ENCODE measurements at places on chromosomes 7 and 10.
A peak's percentile ranks its signal among the peaks of the same experiment; 100 is the strongest.

GRCh38 chr10:94343151-94343550 is 19.6 kb downstream of the NOC3L start:
- DNase-seq = no peak

DNA sequence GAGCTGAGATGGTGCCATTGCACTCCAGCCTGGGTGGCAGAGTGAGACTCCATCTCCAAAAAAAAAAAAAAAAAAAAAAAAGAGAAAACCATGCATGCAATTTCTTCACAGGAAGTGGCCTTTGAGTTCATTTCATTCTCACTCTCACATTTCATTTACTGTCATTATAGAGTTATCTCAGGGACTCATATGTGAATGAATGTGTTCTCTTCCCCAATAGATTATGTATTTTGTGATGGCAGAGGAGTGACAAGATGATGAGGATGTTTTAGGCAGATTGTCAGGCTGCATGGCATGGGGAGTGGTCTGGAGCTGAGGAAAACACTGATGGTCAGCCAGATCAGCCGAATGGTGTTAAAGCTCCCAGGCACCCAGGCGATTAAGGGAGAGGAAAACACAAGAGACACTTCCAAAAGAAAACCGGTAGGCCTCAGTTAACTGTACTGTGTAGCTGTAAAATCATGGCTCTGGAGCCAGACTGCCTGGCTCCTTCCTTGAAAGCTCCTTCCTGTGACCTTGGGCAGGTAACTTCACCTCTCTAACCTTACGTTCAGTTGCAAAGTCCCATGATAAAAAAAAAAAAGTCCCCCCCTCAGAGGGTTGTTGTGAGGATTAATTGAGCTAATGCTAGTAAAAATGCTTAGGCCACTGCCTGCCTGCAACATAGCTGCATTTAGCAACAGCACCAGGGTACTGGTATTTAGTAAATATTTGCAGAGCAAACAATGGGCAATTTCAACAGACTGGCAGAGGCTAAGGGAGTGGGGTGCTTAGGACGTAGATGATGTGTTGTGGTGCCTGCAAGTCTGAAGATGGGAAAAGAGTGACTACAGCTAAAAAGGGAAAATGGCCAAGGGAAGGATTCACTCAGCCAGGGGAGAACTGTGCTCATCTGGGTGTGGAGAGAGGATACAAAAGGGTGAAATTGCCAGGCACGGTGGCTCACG is 6.9 kb downstream of the FRAT2 start:
- no peak for DNase-seq

GRCh38 chr7:48249166-48249565 is 77.9 kb downstream of the ABCA13 start:
- no peak for DNase-seq

DNA sequence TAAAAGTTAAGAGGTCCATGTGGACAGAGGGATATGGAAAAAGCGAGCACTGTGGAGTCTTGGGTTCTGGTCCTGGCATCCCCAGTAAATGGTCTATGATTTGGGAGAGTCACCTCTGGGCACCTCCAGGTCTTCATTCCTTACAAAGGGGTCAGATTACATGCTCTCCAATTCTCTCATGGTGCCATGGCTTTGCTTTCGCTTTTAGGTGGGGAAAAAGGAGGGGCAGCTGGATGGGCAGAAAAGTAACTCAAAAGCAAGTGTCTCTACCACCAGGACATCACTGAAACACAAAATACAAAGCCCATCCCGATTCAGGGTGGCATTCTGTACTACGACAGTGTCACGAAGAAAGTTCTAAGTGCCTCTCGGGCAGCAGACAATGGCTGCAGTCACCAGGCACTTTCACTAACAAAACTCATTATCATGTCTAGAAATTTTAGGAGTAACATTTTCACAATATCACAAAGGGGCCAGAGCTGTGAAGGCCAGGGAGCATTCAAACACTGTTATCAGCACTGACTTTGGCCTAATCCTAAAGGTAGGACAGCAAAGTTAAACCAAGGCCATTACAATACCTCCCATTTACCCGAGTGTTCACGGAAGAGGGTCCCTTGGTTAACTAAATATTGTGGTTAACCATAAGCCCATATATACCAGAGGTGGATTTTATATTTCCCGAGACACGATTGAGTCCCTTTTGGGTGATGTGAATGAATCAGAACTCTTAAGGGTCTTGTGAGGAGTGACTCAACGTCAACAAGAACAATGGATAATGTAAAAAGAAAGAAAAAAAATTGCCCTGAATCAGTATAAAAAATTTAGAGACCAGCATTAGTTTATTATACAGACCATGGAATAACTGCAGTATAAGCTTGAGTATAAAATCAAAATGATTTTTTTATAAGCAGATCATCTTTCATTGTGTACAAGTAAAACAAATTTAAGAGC is 2.5 kb downstream of the PSAP start:
- DNase-seq = peak; percentile 64

DNA sequence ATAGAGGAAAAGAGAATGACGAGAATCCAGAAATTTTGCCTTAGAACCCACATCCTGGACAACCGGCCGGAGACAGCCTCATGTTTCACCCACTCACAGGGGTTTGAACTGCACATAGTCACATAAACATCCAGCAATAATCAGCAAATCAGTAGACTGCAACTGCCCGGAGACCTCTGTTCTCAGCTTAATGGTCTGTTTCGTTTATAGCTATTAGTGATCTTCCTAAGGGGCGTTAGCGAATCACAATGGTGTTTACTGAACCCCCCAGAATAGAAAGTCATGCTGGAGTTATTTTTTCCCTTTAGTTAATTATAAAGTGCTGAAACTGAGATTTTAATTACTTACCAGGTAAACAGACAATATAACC is 98.4 kb downstream of the SFMBT2 start:
- DNase-seq = no peak

DNA sequence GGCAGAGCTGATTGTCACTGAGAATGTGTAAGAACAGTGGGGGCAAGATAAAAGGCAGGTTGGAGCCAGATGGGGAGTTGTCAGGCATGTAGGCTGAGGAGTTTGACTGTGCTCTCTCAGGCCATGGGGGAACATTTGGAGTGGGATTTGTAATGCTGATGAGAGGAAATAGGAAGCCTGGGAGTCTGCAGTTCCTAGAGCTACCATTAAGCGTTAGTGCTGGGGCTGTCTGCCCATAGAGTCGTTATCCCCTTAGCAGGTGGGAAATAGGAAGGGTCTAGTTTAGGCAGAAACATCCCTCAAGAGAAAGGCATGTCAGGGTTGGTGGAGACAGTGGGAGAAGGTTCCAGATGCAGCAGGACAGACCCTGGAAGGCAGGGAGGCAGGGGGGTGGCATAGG is 75.5 kb downstream of the RPS24 start:
- DNase-seq = no peak

GRCh38 chr7:135831455-135832195 is 83.0 kb upstream of the FAM180A start:
- no peak for DNase-seq

- no peak for DNase-seq
Observed at GRCh38 chr7:28981161-28981465, 23.0 kb upstream of the TRIL start.

DNA sequence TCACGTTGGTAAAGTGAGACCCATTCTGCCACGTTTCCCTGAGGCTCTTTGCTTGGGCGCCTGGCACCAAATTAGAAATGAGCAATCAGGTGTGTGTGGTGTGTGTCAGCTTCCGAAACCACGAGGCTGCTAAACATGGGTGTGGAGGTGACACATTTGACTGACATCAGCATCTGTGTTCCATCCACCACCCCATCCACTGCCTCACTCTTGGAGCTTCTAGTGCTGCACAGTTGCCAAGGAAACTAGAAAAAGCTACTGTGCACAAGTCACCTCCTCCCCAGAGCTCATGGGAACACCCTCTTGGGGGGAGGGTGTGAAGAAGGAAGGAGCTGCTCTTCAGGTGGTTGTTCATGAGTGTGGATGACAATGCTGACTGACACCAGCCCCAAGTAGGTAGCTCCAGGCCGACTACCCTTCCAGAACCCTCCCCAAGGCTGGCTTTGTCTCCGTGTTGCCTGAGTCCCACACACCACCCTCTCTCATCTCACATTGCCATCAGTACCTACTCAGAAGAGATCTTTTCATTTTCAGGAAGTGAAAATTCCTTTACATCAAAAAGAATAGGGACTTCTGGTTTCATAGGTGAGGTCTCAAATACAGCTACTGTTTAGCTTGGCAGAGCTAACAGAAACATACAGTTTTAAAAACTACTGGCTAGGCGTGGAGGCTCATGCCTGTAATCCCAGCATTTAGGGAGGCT is 152.2 kb downstream of the TMEM178B start:
- no peak for DNase-seq

DNA sequence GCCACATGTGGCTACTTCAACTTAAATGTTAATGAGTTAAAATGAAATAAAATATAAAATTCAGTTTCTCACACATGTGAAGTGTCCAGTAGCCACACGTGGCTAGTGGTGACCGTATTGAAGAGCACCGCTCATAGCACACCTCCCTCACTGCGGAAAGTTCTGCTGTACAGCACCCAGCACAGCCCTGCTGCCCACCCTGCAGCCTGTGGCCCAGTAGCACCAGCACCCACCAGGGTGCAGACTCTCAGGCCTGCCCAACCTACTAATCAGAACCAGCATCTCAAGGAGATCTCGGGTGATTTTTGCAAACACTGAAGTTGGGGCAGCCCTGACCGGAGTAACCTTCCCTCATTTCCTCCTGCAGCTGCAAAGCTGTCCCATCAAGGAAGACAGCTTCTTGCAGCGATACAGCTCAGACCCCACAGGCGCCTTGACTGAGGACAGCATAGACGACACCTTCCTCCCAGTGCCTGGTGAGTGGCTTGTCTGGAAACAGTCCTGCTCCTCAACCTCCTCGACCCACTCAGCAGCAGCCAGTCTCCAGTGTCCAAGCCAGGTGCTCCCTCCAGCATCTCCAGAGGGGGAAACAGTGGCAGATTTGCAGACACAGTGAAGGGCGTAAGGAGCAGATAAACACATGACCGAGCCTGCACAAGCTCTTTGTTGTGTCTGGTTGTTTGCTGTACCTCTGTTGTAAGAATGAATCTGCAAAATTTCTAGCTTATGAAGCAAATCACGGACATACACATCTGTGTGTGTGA is 162.8 kb upstream of the LANCL2 start:
- no peak for DNase-seq

GRCh38 chr7:34322841-34323240 is 335.2 kb upstream of the NPSR1 start:
- no peak for DNase-seq

- DNase-seq = no peak
Observed at GRCh38 chr7:157964016-157964415, 623.6 kb downstream of the PTPRN2 start.

- no peak for DNase-seq
Observed at GRCh38 chr7:16348251-16348650, 73.1 kb downstream of the CRPPA start.

DNA sequence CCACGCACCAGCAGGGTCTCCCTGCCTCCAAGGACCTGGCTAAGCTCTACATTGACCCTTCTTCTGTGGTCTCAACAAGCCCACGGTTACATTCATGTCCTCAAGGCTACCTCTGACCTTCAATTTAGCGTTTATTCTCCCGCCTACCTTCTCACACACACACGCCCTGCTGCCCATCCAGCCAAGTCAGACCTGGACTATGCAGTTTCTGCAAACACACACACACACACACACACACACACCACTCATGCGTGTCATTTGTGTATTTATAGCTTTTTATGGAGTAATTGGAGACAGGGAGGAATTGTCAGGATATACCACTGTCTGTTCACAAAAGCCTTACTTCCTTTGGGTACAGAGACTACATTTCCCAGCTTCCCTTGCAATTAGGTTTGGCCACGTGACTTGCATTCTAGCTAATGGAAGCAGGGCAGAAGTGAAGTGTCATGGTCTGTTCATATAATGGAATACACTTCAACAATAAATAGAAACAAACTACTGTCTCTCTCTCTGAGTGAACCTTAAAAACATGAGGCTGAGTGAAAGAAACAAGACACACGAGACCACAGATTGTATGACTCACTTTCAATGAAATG is 53.8 kb upstream of the CPXM2 start:
- DNase-seq = peak; percentile 25

DNA sequence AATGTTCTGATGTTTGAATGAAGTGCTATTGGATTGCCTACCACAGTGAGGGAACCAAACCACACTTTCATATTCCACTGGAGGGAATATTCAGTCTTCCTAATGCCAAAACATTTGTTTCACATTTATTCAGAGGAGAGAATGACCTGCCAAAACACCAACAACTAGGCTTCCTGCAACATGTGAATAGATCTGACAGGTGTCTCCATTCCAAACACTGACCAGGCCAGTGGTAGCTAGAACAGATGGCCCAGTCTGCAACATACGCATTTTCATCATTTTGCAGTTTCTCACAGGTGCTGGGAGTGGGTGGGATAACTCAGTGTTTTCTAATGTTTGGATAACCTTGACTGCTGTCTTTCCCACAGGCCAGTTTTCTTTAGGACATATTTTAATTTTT is 110.0 kb downstream of the RELN start:
- DNase-seq = no peak

GRCh38 chr10:13649844-13650520 is 63.2 kb downstream of the PRPF18 start:
- DNase-seq = no peak

- no peak for DNase-seq
Observed at GRCh38 chr10:63761243-63761642, 240.0 kb downstream of the REEP3 start.

DNA sequence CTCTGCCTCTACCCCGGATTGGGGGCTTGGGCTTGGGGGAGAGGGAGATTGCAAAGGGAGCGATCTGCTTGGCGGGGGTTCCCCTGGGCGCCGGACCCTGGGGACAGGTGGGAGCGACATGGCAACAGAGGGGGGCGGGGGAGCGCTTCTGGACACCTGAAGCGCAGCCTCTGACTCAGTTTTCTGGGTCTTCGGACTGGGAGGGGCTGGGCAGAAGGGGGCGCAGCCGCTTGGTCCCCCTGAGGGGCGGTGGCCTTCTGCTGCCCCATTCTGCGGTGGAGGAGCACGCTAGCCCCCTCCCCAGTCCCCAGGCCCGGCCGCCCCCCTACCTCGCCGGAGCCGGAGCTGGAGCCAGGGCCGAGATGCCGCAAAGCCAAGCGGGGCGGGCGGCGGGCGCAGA is 380 bp downstream of the NAT16 start:
- DNase-seq = no peak

DNA sequence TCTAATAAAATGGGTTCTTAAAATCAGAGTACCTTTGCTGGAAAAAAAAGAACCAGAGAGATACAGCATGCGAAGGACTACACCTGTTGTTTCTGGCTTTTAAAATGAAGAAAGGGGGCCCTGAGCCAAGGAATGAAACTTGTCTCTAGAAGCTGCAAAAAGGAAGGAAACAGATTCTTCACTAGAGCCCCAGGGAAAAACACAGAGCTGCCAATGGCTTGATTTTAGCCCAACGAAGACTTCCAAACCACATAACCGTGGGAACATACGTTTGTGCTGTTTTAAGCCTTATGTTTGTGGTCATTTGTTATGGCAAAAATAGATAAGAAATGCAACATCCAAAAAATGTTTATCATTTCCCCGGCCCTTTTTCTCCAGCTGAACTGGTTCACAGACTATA is 780.0 kb downstream of the SORCS1 start:
- DNase-seq = no peak

DNA sequence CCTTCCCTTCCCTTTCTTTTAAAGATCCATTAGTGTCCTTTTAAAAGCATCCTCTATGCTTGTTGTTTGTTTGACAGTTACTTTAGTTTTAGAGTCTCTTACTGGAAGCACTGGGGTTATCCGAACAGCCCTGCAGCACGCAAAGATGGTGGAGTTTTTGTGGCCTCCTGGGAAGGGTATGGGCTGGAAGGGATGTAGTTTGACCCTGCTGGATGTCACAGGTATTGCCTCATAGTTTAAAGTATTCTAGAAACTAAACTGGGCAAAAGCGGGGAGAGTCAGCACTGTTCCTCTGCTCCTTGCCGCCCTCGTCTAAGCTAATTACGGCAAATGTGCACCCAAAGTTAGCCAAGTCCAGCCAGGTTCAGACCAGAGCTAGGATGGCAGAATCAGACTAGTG is 35.8 kb upstream of the GNAI1 start:
- DNase-seq = no peak
